ENCODE measurements at places on chromosomes 5 and 9. TPM values are rescaled to one million over a fixed set of nuclear protein-coding genes. Genes with fewer than 3 reads are reported as not detected.

BRIX1 gene
- total RNA-seq, result 19.2 TPM

FNIP1 gene
- total RNA-seq, result 28.3 TPM

SPATA31D3 gene
- total RNA-seq, result not detected

CCL21 gene
- 48.9 TPM for total RNA-seq

LCN1 gene
- not detected for total RNA-seq

TOR1A gene
- total RNA-seq, result 35.8 TPM

KLF9 gene
- total RNA-seq, result 104 TPM

SPAG8 gene
- 2.5 TPM for total RNA-seq

PCDHA3 gene
- 1.3 TPM for total RNA-seq

- DNase-seq, result no peak
Observed at GRCh38 chr9:107312376-107313050, 29.4 kb downstream of the RAD23B start.

DNA sequence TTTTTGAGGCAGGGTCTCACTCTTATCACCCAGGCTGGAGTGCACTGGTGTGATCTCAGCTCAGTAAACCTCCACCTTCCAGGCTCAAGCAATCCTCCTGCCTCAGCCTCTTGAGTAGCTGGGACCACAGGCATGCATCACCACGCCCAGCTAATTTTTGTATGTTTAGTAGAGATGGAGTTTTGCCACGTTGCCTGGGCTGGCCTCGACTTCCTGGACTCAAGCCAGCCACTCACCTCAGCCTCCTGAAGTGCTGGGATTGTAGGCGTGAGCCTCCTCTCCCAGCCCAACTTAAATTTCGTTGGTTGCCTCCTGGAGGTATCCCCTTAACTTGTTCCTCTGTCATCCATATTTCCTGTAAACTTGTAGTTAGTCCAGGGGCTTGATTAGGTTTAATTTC, 47.2 kb downstream of the RAB24 start:
- DNase-seq, result no peak

DNA sequence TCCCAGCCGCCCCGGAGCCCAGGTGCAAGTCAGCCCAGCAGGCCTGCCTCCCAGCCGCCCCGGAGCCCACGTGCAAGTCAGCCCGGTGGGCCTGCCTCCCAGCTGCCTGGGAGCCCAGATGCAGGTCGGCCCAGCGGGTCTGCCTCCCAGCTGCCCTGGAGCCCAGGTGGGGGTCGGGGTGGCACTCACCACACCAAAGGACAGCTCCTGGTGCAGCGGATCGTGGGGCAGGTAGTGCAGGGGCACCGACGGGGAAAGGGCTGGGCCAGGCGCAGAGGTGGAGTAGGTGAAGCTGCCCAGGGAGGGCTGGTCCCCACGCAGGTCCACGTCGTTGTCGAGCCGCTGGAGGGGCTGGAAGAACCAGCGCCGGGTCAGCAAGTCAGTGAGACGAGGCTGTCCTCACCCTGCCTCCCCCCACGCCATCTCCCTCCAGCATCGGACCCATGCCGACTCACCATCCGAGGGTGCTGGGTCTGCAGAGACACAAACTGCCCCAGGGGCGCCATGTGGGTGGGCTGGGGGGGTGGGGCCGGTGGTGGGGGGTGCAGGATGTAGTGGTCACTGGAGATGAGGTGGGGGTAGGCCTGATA, 6.7 kb downstream of the RNF44 start:
- DNase-seq, result peak; percentile 57

- no peak for DNase-seq
Observed at GRCh38 chr5:43731573-43731972, 128.6 kb downstream of the NNT start.

DNA sequence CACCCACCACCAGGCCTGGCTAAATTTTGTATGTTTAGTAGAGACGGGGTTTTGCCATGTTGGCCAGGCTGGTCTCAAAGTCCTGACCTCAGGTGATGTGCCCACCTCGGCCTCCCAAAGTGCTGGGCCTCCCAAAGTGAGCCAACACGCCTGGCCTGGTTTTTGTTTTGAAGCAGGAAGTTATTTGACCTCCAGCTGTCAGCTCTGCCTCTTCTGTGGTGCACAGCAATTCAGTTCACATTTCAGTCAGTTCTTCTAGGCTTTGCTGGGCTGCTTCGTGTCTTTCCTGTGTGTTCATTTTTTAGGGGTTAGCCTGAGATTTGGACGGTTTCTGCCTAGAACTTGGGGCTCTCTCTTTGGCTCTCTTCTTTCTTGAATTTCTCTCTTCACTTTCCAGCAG, 8.9 kb downstream of the LCN1 start:
- no peak for DNase-seq

DNA sequence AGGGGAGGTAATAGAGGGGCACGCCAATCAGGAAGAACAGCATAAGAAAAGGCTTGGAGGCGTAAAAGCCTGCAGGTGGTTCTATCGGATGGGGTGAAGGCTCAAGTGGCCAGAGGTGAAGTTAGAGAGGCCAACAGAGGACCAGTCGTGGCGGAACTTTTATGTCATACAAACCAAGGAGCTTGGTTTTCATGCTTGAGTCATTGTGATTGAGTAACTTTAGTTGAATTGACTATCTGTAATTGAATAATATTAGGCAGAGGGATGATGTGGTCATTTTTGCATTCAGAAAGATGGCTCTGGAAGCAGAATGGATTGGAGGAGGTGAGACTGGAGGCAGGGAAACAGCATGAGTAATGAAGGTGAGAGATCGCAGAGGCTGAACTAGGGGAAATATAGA, 7.2 kb upstream of the SPINK4 start:
- DNase-seq, result no peak

- no peak for DNase-seq
Observed at GRCh38 chr9:134710901-134711300, 69.3 kb downstream of the COL5A1 start.

GRCh38 chr5:26482810-26483375, 555.5 kb downstream of the CDH9 start:
- no peak for DNase-seq

GRCh38 chr5:116626272-116626723, 51.7 kb upstream of the SEMA6A start:
- no peak for DNase-seq

DNA sequence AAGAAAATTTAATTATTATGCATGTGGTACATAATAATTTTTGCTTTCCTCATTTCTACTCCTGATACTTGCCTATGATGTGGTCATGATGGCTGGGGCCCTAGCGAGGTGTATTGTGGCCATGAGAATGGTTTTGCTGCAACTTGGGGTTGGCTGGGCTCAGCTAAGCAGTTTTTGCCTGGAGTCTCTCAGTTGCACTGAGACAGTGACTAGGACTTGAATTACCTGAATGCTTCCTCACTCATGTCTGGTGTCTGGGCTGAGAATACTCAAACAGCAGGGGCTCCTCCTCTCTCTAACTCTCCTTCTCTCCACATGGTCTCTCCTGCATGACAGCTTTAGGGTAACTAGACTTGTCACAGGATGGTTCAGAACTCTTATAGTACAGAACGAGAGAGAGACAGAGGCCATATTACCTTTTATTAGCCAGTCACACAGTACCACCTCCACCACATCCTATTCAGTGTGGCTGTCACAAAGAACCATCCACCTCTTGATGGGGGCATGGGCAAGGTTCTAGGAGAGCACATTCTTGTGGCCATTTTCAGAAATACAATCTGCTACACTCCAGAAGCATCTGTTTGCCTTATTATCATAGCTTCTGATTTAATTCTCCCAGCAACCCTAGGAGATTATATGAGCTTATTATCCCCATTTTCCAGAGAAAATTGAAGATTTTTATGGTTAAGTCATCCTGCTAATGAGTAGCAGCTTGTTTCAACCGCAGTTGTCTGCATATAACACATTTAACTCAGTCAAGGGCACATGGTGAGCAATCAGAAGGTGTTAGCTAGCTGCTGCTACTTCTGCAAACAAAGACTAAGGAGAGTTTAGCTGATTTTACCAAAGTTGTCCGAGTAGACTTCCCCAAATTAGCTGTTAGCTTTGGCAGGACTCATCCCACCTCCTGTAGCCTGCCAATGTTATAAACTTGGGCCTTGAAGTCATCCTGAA, 245.1 kb downstream of the DOCK8 start:
- DNase-seq, result no peak

- no peak for DNase-seq
Observed at GRCh38 chr5:172911628-172911880, 47.7 kb upstream of the RPL26L1 start.

DNA sequence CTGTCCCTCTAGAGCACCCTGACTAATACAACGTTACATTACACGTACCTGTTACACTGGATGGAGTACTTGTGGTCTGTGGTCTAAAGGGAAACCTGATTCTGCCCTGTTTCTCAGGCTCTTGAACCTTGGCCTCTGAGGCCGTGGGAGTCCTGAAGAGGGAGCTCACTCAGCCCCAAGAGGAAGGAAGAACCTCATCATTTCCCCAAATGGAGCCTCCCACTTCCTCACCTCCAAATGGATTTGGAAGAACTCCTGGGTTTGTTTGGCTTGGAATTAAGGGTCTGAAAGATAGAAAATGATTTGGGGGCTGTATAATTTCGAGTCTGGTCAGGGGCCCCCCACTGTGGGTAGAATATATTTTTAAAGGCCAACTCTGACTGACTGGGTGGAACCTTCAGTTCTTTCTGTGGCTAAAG, 200.2 kb downstream of the SEMA6A start:
- DNase-seq, result no peak

DNA sequence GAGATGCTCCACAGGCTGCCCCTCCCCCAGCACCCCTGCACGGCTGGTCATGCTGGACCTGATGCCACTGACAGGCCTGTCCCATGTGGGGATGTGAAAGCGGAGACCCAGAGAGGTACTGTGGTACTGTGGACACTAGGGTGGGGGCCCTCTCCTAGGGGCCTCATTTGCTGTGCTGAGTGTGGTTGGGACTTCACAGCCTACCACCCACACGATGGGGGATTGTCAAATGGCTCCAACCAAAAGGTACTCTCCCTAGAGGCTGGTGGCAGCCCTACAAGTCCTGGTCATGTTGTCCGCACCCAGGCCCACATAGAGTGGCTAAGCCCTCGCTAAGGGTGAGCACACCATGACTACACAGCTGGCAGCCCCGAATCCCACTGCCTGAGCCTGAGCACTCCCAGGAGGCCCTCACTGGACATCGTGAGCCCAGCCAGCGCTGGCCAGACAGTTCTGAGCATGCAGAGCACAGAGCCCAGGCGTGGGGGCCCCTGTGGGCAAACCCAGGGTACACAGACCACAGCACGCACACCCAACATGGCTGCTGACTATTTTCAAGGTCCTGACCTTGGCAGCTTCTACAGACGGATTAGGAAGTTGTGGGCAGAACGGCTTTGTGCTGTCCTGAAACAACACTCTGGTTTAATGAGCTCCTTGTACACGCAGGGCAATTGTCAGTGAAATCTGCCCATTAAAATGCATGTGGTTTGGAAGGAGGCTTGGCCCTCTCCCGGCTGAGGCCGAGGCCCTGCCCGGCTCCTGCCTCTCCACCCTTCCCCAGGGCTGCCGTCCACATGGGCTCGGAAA, 214.1 kb downstream of the HSPA4 start:
- no peak for DNase-seq

GRCh38 chr5:90802474-90803317, 244.1 kb downstream of the ADGRV1 start:
- peak; percentile 34 for DNase-seq

DNA sequence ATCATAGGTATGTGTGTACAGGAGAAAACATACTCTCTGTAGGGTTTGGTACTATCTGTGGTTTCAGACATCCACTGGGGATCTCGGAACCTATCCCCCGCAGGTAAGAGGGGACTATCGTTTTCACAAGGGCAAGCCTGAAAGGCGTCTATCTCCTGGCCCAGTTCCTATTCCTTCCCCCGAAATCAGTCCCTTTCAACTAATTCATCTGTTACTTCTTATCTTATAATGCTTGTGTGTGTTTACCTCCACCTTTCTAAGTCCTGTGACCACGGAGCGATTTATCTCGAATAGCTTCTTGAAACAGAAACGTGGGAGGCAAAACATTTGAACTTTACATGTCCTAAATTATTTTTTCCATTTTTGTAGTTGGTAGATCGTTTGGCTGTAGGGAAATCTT, 11.4 kb downstream of the ABO start:
- DNase-seq, result no peak

GRCh38 chr9:99860266-99860665, 38.6 kb downstream of the NR4A3 start:
- DNase-seq, result no peak

DNA sequence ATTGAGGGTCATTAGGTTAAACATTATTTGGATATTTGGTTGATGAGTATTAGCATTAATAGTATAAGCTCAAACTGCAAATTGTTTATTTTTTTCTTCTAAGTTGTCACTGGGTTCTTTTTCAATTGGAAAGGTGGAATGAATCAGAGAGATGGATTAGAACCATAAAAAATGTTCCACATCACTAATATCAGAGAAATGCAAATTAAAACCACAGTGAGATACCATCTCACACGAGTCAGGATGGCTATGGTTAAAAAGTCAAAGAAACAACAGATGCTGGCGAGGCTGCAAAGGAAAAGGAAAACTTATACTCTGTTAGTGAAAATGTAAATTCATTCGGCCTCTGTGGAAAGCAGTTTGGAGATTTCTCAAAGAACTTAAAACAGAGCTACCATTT, 122.8 kb downstream of the CCDC192 start:
- no peak for DNase-seq

DNA sequence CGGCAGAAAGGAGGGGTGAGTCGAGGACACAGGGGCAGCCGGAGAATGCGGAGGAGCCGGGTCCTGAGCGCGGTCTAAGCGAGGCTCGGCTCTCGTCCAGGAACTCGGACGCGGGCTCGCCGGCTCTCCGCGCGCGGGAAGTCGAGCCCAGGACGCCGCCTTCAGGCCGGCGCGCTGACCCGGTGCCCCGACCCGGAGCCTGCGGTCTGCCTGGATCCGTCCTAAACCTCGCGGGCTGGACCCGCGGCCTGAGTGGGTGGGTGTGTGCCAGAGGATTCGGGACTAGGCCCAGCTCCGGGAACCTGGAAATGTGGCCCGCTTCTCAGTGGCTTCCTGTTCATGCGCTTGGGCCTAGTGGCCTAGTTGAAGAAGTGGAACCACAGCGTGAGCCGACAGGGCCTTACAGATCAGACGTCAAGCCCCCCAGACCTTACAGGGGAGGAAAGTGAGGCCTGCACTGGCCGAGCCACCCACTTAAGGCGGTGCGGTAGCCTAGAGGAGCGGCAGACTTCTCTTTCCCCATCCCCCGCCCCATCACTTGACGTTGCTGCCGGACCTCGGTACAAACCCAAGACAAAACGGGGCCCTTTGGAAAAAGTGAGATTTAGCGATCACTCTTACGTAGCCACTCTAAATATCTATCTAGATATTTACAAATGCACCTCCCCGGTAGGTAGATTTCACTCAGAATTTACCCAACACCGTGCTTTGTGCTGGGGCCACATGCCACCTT, 1.2 kb downstream of the CDKN2B-AS1 start:
- peak; percentile 64 for DNase-seq

GRCh38 chr5:96257904-96258303, 175.1 kb downstream of the PCSK1 start:
- DNase-seq, result no peak

DNA sequence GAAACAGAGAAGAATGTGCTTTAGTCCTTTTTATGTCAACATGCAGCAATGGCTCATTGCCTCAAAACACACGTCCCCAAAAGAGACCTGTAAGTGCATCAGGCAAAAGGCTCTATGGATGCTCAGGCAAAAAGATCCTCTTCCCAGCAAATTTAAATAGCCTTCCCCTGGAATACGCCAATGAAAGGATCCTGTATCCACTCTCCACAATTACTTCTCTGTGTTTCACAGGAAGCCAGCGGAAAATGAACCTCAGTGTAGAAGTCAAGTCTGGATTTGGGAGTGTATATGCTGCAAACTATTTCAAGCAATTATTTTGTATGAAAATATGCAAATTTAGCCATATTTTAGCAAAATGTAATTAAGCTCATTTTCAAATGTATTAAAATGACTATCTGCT, 217.9 kb downstream of the EPB41L4A start:
- DNase-seq, result no peak

GRCh38 chr5:175382171-175382570, 61.8 kb downstream of the DRD1 start:
- DNase-seq, result no peak
